ENCODE measurements at places on chromosomes 2 and 18.

DNA sequence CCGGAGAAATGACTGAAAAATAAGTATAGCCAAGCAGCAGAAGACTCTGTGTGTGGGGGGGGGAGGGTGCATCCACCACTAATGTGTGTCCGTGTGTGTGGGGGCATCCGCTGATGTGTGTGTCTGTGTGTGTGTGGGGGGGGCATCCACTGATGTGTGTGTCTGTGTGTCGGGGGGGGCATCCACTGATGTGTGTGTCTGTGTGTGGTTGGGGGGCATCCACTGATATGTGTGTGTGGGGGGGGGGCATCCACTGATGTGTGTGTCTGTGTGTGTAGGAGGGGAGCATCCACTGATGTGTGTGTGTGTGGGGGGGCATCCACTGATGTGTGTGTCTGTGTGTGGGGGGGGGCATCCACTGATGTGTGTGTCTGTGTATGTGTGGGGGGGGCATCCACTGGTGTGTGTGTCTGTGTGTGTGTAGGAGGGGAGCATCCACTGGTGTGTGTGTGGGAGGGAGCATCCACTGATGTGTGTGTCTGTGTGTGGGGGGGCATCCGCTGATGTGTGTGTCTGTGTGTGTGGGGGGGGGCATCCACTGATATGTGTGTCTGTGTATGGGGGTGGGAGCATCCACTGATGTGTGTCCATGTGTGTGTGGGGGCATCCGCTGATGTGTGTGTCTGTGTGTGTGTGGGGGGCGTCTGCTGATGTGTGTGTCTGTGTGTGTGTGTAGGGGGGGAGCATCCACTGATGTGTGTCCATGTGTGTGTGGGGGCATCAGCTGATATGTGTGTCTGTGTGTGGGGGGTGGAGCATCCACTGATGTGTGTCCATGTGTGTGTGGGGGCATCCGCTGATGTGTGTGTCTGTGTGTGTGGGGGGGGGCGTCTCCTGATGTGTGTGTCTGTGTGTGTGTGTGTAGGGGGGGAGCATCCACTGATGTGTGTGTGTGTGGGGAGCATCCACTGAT lies 125.0 kb downstream of the NFATC1 start:
- DNase-seq: no peak

DNA sequence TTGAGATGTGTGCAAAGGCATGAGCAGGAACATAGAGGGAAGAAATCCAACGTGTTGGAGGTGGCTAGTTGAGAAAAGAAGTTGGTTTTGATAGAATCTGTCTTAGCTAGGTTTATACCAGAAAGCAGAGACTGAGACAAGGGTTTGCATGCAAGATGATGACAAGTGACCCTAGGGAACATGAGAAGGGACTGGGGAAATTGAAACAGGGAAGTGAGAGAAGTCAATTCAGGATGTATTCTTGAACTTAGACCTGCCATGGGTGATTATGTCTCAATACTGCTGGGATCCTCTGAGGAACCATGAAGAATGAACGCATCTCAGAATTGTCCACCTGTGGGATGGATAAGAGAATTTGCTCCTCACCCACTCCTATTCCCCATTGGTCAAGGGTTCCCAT lies 20.5 kb downstream of the IL36A start:
- DNase-seq: no peak

GRCh38 chr2:60154142-60154541 lies 399.3 kb downstream of the BCL11A start:
- no peak for DNase-seq

GRCh38 chr2:11387100-11387390 lies 42.6 kb upstream of the ROCK2 start:
- no peak for DNase-seq

DNA sequence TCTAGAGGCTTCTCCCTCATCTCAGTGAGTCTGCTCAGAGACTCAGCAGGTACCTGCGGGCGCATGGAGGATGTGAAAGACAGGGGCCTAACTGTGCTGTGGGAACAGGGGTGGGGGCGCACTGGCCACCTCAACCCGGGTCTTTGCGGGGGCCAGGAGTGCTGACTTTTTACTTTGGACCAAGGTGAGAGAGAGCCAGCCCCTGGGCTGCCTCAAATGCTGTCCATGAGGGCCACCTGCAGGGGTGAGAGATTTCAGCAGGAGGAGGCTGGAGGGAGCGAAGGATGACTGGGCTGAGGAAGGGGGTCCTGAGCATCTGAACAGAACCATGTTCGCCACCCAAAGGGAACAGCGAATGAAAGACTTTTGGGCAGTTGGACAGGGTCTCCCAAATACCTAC lies 129.4 kb downstream of the TNS1 start:
- no peak for DNase-seq

- DNase-seq: no peak
These were observed 1153.2 kb downstream of the SUCLG1 start for GRCh38 chr2:83305758-83306378.

- no peak for DNase-seq
These were observed 11.4 kb upstream of the NEU4 start for GRCh38 chr2:241797441-241798080.

GRCh38 chr18:24341361-24341760 lies 56.3 kb downstream of the OSBPL1A start:
- no peak for DNase-seq

DNA sequence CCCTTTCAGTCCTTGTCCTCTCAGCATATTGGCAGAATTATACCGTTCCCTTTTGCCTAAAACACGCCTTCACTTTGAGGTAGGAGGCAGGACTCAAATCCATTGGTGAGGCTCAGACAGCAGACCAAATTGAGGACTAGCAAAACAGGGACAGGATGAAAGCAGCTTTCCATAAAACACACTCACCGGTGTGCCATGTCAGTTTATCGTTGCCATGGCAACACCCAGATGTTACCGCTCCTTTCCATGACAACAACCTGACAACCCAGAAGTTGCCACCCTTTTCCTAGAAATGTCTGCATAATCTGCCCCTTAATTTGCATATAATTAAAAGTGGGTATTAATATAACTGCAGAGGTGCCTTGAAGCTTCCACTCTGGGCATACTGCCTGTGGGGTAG lies 730.4 kb downstream of the METTL4 start:
- no peak for DNase-seq

DNA sequence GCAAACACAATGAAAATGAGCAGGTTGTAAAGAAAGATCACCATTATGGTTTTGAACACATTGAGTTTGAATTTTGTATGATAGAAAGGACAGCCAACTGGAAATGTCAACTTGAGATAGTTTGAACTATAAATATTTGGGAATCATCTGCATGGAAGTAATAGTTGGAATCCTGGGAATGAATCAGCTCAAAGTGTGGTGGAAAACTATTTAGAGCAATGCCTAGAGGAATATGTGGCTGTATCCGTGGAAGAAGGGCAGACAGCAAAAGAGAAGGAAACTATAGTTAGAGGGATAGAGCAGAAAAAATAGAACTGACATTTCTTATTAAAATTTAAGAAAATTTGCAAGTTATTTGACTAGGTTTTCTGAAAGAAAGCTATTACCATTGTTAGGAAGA lies 112.5 kb upstream of the OTX1 start:
- no peak for DNase-seq

DNA sequence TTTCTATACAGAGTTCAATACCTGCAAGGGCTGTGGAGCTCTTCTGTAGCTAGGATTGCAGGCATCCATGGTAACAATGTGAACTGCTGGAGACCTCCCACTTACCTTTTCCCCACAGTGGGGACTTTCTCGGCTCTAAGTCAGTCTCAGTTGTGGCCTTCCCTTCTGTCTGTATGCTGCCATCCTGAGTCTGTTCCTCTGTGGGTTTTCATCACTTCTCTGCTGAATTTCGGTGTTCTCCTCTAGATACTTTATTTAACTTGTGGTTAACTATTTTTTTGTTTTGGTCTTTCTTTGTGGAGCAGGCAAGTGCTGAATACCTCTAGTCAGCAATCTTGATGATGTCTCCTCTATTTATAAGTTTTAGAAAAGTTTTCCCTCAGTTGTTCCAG lies 647.2 kb upstream of the CDH2 start:
- DNase-seq: no peak

DNA sequence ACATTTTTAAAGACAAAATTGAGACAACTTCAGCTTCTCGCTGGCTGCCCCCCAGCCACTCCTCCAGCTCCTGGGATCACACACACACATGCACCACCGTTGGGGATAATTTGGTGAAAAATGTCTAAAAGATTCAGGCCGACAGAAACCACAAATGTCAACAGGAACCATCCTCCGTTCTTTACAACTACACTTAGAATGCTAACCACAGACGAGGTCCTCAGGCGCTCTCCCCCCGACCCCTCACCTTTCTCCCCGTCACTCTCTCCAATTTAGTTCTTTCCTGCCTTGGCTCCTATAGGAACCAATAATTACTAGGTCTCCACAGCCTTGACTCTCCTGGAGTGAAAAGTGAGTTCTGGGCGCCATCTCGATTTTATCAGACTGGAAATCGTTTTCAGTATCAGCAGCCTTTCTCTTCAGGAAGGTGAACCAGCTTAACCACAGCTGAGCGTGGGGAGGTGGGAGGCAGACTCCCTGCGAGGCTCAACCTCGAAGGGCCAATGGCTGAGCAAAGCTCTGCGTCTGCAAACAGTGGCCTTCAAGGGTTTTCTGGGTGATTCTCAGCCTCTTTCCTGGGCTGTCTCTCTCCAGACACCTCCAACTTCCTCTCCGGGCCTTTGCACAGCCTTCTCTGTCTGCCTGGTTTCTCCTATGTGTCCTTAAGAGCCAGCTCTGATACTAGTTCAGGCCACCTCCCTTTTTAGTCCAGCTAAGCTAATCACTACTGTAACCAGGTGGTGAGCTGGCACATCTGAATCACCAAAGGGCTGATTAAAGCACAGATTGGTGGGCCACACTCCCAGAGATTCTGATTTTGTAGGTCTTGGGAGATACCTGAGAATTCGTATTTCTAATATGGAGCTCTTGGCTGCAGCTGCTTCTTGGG lies 115.7 kb upstream of the COPS8 start:
- no peak for DNase-seq

DNA sequence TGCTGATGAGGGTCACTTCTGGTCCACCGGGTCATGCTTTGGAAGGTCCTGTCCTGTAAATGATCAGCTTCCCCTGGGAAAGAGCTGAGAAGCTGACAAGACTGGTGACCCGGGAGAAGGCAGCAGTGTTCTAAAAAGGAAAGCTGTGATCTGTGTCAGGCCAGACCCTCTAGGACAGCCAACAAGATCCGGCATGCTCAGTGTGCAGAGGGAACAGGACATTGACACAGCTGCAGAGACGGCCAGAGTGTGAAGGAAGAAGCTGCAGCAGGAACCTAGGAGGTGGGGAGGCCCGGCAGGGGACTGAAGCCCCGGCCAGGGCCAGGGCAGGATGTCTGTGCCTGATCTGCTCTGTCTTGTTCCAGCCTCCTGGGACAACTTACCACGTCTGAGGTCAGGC lies 372.7 kb upstream of the ID2 start:
- DNase-seq: no peak

DNA sequence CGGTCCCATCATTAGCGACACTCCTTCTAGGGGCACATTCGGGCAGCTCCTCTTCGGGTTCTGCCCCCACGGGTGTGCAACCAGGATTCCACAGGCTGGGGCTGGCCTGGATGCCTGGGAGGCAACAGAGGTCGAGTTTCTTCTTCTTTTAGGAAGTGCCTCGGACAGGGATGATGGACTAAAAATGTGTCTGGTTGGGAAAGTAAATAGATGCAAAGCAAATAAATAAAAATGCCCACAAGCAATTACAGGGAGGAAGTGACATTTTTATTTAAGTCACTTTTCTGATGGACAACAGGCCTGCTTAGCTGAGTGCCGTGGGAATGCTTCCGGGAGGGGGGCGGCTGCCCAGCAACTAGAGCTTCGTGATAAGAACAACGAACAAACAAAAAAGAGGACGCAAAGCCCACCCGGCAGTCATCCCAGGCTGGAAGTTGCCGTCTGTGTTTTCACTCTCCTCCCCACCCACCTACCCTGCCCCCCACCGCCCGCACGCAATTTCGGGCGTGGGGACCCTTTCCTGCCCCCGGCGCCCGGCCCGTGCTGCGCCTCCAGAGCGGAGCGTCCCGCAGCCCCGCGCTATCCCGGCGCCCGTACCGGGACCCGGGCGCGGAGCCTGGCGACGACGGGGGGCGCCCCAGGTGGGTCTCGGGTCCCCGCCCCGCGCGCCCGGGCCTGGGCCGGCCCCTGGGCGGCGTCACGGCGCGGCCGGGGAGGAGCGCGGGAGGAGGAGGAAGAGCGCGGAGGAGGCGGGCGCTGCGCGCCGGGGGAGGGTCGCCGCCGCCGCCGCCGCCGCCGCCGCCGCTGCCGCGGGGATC lies 412 bp upstream of the NCK2 start:
- DNase-seq: peak; percentile 57

DNA sequence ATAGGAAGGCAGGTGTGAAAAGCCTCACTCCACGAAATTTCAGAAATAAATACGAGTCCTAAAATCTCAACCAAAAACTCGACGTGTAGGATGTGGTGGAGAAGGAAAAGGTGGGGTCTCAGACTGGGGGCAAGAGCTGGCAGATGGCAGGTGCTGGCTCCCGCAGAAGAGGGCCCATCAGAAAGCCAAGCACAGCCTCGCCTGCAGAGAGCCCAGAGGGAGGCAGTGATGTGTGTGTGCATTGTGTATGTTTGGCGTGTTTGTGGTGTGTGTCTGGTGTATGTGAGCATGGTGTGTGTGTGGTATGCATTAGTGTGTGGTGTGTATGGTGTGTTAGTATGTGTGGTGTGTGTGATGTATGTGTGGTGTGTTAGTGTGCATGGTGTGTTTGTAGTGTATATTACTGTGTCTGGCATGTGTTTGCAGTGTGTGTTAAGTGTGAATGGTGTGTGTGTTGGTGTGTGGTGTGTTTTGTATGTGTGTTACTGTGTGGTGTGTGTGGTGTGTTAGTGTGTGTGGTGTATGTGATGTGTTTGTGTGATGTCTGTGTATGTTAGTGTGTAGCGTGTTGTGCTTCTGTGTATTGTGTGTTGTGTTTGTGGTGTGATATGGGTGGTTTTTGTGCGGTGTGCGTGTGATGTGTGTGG lies 116.5 kb downstream of the FAM168B start:
- no peak for DNase-seq

GRCh38 chr18:27845897-27846296 lies 331.0 kb downstream of the CDH2 start:
- no peak for DNase-seq

DNA sequence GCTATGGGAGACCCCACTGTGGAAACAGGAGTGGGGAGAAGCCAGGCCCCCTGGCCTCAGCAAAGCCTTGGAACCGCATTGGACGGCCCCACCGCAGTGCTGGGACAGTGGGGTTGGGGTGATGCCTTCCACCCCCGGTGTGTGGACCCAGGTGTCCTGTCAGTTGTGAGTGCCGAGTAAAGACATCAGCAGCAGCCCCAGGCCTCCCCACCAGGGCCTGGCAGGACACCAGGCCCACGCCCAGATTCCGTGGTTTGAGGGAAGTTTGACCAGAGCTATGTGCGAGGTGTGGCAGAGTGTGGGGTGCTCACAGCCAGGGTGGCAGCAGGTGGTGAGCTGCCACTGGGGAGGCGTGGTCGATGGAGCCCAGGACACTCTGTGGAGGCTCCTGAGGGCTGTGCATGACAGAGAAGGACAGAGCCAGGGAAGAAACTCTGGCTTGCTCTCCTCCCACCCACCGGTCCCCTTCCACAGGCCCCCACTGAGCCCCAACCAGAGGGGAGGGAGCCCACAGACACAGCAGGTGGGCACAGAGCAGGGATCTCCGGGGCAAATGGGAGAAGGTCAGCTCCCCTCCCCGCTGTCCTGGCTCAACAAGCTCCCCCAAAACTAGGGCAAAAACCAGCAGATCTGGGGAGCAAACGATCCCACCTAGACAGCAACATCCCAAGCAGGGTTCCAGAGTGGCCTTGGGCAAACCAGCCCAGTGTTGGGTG lies 69.1 kb downstream of the TWIST2 start:
- DNase-seq: no peak

- DNase-seq: no peak
These were observed 152.6 kb upstream of the PELI1 start for GRCh38 chr2:64296695-64297346.
